Liver (tissue), 10 donors: ENCODE measurements at places on chromosomes 2 and 18. TPM values are rescaled to one million over a fixed set of nuclear protein-coding genes. Genes with fewer than 3 reads are reported as not detected.

GRCh38 chr2:157843081-157843480 is 33.0 kb downstream of the ACVR1 start:
- no peak for DNase-seq

DNA sequence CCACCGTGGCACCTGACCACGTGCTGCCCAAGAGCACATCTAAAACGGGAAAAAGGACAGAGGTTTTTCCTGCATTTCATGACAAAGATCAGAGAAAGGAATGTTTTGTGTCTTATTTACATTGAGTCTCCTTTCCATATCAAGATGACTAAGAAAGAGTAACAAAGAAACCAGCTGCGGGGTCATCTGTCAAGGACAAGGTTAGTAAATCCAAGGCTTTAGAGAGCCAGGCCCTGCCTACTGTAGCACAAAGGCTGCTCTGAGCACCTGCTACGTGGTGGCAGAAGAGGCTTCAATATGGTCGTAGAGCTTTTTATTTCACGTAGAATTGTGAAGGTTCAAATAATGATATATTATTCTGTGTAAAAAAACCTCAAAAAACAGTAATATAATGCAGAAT is 51.0 kb downstream of the PRELID3A start:
- DNase-seq = no peak

- DNase-seq = peak; percentile 46
Measured at GRCh38 chr2:42663106-42663780, 94.8 kb downstream of the MTA3 start.

DNA sequence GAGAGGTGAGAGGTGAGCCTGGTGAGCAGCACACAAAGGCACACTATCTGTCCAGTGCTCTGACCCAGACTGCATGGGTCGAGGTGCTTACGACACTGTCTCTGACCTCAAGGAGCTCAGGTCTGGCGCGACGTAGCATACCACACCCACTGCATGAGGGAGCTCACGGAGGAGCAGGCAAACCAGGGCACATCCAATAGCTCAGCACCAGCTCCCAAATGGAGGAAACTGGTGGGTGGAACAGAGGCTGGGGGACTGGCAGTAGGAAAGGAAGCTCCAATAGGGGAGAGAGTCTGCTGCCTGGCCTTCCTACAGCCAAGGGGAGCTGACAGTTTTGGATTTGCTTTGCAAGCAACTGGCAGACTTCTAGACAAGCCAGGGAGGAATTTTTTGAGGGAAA is 36.3 kb downstream of the CELF4 start:
- no peak for DNase-seq

- DNase-seq = no peak
Measured at GRCh38 chr18:12056034-12056883, 37.4 kb upstream of the ANKRD62 start.

DNA sequence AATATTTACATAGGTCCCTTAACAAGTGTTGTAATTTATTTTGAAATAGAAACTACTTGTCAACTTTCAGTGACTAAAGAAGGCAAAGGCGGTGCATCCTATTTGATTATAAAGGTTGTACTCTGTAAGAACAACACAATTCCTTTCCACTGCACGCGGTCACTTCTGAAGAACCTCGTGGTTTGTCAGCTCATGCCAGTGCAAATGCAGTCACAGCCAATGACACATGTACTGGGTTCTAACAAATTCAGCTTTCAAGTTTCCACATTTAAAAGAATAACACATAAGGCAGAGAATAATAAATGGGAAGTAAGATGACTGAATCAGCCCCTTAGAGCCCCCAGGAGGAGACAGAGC is 39.7 kb downstream of the CYB5A start:
- no peak for DNase-seq

DNA sequence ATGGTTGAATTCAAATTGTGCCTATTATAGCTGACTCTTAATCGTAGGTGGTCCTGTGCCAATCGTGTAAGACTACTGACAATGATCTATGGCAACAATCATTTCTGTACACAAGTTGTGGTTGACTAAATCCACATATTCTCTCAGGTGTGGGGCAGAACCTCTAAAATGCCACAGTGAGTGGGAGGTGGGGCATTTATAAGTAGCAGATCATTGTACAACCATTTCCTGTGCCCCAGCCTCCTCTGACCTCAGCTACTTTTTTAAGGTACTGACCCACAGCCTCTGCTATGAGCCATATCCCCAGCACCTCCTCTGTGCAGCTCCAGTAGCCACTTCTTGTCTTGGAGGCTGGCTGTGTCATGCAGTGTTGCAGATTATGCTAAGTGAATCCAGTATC is 48.6 kb upstream of the RAPH1 start:
- no peak for DNase-seq

DNA sequence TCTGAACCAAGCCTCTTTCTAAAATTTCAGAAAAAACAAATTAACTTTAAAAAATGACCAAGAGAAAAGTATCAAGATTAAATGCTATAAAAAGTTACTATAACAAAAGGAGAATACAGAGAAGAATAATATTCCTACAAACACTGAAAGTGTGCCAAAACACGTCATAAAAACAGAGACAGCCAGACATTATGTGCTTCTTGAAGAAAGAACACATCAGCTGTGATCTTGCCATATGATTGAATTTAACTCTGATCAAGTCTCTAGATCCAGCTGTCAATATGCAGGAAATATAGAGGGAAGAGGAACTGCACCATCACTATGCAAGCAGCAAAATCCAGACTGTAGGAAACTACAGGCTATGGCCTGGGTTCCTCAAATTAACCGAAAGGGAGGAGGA is 33.7 kb upstream of the COL5A2 start:
- DNase-seq = no peak

DNA sequence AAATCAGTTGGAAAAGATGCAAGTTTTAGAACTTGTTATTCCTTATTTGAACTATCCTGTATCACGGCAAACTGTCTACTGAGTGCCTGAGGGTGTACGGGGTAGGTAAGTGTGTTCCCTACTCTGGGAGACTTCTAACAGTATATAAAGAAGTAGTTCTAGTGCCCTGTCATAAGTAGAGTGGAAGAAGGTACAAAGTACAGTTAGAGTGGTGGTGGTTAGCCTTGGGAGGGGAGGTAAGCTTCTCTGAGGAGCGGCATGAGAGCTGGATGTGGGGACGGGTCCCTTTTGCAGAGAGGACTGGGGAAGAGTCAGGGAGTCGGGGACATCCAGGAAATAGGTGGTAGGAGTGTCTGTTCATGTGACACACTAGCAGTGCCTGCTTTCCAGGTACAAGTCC is 48.5 kb downstream of the DGKD start:
- no peak for DNase-seq

DNA sequence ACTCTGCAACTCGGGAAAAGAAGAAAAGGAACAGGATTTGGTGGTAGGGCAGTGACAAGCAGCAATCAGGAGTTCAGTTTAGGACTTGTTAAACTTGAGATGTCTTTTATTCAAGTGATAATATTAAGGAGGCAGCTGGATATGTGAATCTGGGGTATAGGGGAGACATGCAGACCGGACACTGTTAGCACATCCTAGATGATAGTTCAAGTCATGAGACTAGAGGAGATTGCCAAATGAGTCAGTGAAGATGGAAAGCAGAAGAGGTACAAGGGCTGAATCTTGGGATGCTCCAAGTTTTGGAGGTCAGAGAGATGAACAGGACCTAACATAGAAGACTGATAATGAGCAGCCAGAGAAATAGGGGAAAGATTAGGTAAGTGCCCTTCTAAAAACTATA is 69.5 kb upstream of the PSME4 start:
- no peak for DNase-seq

DNA sequence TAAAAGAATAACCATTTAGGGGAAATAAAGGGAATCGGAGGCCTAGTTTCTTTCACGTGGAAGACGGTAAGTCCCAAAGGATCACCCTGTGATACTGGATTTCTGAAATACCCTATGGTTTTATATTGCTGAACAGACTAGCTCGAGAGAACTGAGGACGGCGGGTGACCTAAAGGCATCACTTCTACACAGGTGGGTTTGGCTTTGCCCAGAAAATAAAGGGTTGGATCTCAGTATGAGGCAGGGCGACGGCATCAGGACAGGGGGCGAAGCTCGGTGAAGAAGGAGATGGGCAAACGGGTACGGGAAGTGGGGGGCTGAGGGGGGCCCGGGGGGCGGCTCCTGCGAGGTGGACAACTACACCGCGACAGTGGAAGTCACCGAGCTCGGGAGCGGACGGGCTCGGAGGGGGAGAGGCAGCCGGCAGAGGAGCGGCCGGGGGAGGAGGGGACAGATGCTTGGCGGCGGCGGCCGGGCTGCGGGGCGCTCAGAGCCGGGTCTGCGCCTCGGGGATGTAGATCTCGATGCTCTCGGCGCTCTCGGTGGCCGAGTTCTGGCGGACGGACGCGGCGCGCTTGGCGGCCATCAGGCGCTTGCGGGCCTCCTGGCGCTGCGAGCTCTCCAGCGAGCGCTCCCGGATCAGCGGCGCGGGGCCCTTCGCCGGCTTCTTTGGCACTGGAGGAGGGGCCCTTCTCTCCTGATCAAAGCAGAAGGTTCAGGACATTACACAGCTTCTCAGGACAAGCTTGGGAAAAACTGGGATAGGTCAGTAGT is 48.9 kb downstream of the TGIF1 start:
- DNase-seq = no peak

DNA sequence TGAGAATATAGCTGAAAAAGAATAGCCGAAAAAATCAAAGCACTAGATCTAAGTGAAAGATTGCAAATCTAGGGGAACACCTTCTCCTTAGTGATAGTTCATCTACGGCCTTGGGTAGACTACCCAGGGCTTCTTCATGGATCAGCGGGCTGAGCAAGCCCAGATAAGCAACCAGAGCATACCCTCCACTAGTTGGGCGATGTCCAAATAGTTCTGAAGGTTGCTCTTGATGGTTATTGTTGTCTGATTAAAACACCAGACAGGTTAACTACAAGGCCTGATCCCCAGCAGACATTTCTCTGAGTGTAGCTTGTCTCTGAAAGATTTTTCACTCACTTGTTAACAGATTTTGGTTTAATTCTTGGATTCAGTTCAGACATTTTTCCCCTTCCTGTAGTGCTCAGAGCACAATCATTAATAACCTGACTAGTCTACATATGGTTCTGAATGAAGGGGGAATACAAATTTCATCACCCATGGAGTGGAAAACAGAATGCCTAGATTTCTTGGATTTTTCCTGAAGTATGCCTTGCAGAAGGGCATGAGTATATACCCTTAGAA is 99.6 kb downstream of the BABAM2 start:
- no peak for DNase-seq

- DNase-seq = no peak
Measured at GRCh38 chr2:233865838-233866237, 2.3 kb downstream of the MSL3B start.

DNA sequence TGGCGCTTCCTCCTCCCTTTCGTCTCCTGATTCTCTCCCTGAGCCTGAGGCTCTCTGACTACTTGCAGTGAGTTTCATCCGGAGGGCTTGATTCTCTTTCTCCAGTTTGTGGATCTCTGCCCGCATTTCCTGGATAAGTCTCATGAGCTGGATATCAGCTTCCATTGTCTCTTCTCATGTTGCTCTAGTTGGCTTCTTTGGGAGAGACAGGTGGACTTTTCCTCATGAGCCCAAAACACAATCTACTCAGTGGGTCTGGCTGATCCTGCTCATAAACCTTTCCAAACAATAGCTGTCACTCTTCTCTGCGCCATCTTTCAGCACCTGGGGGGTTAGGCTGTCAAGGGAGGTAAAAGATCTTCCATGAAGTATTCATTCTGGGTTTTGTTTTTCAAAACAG is at the start of gene CCDC195:
TSS of gene CCDC195 (minus strand) at position 165 of the 400 bp plus-strand sequence. CDS start at position 165, 0 bp downstream.
- no peak for DNase-seq

- DNase-seq = no peak
Measured at GRCh38 chr2:11123001-11123809, 32.1 kb upstream of the SLC66A3 start.

GRCh38 chr2:17643031-17643615 is 102.6 kb downstream of the VSNL1 start:
- DNase-seq = no peak

- DNase-seq = no peak
Measured at GRCh38 chr2:211591426-211591825, 947.2 kb downstream of the ERBB4 start.

DNA sequence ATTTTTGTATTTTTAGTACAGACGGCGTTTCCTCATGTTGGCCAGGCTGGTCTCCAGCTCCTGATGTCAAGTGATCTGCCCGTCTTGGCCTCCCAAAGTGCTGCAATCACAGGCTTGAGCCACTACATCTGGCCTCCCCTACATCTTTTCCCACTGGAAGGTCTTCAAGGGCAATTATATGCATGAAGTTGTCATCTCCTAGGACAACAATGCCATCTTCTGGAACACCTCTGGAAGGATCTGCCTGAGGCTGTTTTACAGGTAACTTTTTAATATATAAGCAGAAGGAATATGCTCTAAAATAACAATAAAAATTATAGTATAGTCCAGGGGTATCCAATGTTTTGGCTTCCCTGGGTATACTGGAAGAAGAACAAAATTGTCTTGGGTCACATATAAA is 321.4 kb downstream of the AFF3 start:
- no peak for DNase-seq

GRCh38 chr2:43206602-43207001 is 19.8 kb downstream of the ZFP36L2 start:
- DNase-seq = no peak

GRCh38 chr2:122748552-122749011 is 993.1 kb downstream of the TSN start:
- DNase-seq = no peak

GRCh38 chr2:55518841-55519165 is 715 bp upstream of the CFAP36 start:
- DNase-seq = no peak

GRCh38 chr2:13533524-13533922 is 816.8 kb downstream of the TRIB2 start:
- DNase-seq = no peak

DNA sequence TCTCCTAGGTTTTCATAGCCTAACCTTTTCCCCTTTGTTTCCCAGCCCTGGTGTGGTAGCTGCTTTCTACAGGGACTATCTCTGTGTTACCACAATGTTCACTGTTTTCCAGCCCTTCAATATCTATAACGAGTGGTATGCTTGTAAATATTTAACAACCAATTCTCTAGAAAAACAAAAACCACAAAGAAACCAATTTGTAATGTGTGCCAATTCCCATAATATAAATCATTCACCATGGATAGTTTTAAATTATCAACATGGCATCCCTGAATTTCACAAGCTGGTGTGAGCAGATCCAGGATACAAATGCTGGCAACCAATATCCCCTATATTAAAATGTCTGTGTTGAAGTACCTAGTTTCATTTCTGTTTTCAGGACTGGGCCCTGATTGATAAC is 207.5 kb upstream of the FBXO11 start:
- DNase-seq = no peak

- no peak for DNase-seq
Measured at GRCh38 chr2:140067661-140068060, 1287.5 kb upstream of the NXPH2 start.

GRCh38 chr2:227867386-227867785 is 4.0 kb upstream of the DAW1 start:
- DNase-seq = no peak

Gene RNF125
- polyA plus RNA-seq = 1.6 TPM

Gene GREB1L
- 2.3 TPM for polyA plus RNA-seq

Gene CCDC138
- 0.76 TPM for polyA plus RNA-seq
